C1 segment of cervical spinal cord (tissue), 14 donors: ENCODE measurements at places on chromosomes 12 and 14.

GRCh38 chr12:103503546-103504480, 8.0 kb upstream of the C12orf42 start:
- DNase-seq: no peak

- no peak for DNase-seq
Observed at GRCh38 chr14:100294213-100294962, 11.9 kb downstream of the SLC25A29 start.

GRCh38 chr12:116481726-116482125, 77.5 kb upstream of the MAP1LC3B2 start:
- DNase-seq: no peak

GRCh38 chr12:2876431-2877046, 435 bp downstream of the FOXM1 start:
- no peak for DNase-seq

DNA sequence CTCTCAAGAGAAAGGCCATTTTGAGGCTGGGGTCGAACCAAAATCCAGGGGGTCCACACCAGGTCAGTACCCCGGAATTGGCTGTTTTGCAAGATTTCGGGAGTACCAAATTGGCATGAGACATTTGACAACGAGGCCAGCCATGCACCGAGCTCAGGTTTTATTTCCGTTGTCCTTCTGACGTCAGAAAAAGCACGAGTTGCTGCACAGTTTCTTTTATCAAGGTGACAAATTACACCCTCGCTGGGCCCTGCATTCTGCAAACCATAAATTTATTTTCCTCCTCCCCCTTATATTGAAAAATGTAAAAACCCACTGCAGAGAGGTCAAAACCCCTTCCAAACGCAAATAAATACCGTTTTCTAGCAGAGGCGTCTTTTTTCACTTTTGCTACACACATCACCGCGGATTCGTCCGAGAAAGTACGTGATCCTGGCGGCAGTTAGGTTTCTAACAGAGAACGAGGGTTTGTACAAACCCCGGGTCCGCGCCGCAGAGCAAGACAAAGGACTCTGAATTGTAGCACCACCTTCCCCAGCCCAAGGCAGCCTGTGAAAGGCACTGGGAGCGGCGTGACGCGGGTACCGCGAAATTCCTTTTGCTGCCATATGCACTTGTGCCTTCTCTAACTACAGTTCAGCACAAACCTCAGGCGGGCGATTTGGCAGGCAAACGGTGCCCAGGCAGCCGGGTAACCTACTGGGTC, 1.8 kb downstream of the SLC38A1 start:
- no peak for DNase-seq

DNA sequence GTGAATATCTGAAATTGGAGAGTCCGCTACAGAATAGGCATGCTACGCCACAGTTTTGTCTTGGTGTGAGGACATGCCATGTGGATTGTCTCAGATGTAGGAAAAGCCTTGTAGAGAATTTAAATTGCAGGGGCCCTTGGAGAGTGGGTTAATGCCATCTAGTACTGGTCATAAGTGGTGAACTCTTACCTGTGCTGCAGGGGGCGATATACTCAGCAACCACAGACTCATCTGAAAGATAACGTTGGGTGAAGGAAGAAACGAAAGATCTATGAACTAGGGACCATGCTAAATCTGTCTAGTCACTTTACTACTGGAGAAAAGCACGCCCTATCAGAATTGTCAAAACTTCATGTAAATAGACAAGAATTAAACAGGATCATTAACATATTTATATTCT, 33.7 kb upstream of the A2M start:
- DNase-seq: no peak

- no peak for DNase-seq
Observed at GRCh38 chr12:54444206-54444605, 25.1 kb upstream of the ITGA5 start.

DNA sequence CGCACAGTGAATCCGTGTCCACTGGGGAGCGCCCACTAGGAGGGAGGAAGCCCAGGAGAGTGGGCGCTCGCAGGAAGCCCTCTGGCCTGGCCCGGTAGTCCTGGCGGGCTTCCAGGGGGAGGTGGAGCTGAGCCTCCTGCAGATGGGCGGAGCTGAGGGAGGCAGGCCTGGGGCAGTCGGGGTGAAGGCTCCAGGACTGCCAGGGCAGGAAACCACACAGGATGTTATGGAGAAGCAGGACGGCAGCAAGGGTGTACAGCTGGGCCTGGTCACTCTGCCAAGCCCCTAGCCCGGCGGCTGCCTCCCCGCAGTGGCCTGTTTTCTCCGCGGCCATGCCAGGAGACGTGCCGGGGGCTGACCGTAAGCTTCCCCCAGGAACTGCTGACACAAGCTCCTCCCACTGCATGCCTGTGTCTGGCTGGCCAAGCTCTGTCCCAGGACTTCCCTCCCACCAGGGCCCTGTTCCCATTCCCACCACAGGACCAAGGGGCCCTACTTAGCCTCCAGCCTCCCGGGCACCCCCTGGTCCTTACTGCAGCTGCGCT, 143.4 kb upstream of the C14orf180 start:
- no peak for DNase-seq

- no peak for DNase-seq
Observed at GRCh38 chr14:104557086-104557485, 22.5 kb upstream of the C14orf180 start.

DNA sequence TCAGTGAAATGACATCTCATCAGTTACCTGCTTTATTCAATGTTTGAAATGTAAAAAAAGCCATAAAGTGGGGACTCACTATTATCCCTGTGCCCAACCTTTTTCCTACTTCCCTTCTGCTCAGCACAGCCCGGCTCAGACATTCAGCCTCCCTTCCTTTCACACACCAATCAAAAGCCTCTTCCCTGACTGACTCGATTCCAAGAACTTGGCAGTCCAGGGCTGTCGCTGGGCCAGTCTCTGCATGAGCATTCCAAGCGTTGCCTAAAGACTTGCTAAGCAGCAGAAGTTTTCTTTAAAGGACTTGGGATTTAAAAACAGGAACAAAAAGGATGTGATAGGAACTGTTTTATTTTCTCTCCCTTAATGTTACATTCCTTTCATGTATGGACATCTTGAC, 22.7 kb downstream of the ITPR2 start:
- peak; percentile 58 for DNase-seq

DNA sequence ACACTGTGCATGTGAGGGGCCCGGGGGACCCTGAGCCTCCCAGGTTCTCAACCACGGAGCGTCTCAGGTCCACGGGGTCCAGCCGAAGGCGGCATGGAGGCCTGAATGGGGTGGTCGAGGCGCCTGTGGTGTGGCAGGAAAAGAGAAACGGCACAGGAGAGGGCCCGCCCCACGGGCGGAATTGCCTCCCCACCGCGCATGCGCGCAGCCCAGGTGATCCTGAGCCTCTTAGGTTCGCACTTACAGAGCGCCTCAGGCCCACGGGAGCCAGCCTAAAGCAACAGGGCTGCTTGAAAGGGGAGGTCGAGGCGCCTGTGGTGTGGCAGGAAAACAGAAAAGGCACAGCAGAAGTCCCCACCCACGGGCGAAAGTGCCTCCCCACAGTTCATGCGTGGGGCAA, 311.0 kb downstream of the ALG10 start:
- DNase-seq: no peak

GRCh38 chr12:24363177-24363754, 413.8 kb upstream of the SOX5 start:
- DNase-seq: no peak

DNA sequence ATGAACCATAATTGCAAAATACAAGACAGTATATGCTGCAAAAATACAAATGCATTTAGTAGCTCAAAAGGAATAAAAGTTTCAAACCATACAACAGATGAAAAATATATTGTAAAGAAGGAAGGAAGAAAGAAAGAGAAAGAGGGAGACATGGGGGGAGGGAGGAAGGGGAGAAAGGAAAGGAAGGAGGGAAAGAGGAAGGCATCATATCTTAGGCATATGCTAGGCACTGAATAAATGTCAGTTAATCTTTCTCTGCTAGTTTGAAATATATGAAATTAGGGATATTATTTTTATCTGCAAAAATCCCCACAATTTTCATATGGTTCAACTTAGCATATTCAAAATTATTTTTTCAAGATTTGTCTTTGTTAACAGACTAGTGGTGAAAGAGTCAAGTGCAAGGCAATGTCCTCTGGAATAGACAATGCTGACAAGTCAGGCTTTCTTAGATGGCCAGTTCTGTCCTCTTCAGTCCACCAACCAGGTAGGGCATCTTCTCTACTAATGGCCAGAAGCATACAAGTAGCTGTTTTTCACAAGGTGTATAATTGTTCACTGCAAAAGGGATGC, 506.4 kb downstream of the PRKD1 start:
- no peak for DNase-seq

DNA sequence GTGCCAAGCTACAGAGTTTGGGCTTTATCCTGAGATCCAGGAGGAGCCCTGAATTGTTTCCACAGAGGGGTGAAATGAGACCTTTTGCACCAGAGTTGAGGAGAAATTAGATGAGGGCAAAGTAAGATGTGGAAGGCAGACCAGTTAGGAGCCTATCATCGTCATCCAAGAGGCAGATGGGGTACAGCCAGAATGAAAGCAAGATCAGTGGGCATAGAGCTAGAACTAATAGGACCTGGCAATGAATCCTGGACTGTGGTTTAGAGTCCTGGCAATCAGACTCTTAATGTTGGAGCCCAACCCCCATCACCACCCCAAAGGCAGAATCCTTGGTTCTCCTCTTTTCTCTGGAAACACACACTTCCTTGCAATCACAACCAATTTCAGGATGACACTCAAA, 166.6 kb upstream of the HMGA2 start:
- DNase-seq: no peak

GRCh38 chr14:36028665-36029064, 147.9 kb downstream of the PTCSC3 start:
- DNase-seq: no peak

GRCh38 chr14:28243600-28243999, 523.0 kb upstream of the FOXG1 start:
- no peak for DNase-seq

DNA sequence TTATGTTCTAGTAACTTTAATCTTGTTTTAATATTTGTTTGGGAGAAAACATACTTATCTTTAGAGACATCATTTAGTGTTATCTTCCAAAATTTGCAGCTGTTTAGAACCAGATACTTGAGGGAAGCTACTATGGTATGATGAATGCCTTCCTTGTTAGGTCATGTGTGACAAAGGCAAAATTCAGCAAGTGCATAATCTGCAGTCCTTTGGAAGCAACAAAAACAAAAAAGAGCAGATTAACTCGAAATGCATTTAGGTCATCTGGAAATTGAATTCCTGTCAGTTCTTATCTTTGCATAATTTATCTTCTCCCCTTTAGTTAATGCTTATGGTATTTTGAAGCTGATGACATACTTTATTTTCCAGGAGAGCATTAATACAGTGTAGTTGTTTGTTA, 3.5 kb downstream of the FBXO34 start:
- no peak for DNase-seq

GRCh38 chr14:74963705-74964271, 8.4 kb upstream of the PGF start:
- no peak for DNase-seq

DNA sequence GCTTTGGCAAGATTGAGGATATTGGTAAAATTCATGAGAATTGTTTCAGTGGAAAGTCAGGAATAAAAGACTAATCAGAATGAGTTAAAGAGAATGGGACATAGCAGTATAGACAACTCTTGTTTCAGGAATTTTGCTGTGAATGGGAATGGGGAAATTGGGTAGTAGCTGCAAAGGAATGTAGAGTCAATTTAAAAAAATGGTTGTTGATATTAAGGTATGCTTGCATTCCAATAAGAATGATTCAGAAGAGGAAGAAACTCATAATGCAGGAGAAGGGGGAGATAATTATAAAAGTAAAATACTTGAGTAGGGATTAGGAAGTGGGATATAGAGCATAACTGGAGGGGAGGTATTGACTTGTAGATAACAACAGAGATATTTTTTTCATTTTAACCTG, 40.7 kb downstream of the MNAT1 start:
- DNase-seq: no peak

GRCh38 chr12:132178801-132179401, 34.6 kb downstream of the NOC4L start:
- DNase-seq: no peak

DNA sequence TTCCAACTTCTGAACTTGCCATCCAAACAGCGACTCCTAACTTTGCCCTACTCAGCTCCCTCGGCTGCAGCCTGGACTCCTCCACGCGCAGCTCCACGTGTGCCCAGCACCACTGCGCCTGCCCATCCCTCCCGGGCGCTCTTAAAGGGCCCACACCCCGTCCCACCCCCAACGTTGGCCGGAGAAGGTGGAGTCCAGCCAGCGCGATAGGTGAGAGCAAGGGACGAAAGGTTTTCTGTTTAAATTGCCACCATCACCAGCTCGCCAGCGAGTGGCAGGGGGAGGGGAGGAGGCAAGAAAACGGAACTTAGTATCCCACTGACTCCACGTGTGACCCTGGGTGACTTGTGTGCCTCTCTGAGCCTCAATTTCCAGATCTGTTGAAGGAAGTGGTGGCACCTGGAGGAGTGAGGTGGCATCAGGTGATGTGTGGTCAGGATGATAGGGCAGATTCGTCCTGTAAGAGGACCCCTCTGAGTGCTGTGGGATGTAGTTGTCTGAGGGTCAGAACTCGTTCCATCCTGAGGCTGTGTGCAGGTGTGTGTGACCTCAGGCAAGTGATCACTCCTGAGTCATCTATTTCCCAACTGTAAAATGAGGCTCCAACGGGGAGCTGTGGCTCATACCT, 59.7 kb downstream of the TRPV4 start:
- peak; percentile 28 for DNase-seq

DNA sequence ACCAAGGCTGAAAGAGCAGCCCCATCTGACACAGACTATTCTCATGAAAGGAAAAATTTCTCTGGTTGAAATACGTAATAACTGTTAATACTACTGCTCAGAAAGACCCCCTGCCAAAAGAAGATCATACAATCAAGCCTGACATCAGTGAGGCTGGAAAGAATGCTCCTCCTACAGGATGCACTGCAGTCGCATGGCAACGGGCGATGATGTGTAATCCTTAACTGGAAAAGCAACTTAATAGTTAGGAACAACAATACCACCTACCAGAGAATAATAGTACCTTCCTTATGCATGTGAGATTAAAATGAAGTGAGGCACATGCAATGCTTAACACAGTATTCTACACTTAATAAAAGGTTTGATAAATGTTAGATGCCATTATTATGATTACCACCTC, 1.2 kb upstream of the GOLGA5 start:
- no peak for DNase-seq

DNA sequence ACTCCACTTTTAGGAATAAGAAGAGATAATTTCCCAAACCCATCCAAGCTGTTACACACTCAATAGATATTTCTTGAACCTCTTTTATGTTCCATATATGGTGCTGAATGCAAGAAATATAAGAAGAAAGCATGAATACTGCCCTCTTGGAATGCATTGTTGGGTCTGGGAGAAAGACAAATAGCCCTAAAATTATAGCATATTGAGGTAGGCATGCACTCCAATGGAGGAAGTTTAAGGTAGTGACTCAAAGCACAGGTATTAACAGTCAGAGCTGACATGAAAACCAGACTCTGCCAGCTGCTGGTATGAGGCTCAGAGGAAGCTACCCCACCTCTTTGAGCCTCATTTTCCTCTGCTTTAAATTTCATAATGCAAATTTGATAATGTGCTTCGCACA, 261.3 kb upstream of the NOS1 start:
- no peak for DNase-seq
